ENCODE measurements at places on chromosomes 1 and 21. TPM values are rescaled to one million over a fixed set of nuclear protein-coding genes. Genes with fewer than 3 reads are reported as not detected.
A peak's percentile ranks its signal among the peaks of the same experiment; 100 is the strongest.

Gene ASAP3
- 3.5 TPM for total RNA-seq

- DNase-seq = peak; percentile 61
- H3K27me3 ChIP-seq = no peaks in the 10 kb centered on the region
- peaks cover 63% of the 10 kb centered on the region for H3K36me3 ChIP-seq
Observed at GRCh38 chr1:58576325-58576726, 726 bp downstream of the TACSTD2 start.

DNA sequence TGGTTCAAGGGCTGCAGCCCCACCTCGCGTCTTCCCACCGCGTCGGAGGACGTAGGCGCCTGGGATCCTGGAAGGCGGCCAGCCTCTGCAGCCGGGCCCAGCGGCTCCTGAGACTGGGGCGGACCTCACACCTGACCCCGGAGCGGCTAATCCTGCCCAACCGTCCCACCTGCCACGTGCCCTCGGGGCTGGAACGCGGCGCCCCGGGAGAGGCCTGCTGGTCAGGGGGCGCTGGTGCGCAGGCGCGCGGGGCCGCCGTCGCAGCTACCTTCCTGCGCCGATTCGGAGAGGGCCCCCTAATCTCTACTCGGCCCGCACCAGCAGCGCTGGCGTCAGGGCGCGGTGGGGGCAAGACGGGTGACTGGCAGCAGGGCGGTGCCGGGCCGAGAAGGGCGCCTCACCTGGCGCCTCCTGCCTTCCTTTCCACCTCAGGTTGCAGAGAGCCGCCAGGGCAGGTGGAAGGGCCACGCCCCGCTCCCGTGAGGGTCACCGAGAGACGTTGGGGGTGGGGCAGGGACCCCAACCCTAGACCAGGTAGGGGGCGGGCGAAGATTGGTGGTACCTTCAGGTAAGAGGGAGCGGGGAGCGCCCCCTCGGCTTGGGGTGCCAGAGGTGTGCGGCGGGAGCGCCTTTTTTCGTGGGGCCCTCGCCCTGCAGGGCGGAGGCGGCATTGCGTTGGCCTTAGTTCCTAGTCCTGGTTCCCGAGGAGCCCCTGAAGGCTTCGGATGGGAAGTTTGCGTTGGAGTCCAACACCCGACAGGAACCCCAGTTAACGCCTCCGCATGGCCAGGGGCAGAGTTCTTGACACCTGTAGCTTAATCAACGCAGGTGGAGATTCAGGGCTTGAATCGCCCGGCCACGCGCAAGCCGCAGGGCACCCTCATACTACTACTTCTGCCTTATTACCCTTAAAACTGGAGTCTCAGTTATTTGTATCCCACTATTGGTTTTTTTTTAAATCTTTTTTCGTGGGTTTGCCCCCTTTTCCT is at the start of gene TDRD5:
Gene TDRD5 (plus strand): TSS at position 241 of the 989 bp plus-strand sequence. CDS start 784 bp downstream, outside the sequence.
- H3K27ac ChIP-seq = no peak within 1 kb of the TSS
- peak; percentile 69 for DNase-seq
- H3K36me3 ChIP-seq = no peaks in the 10 kb centered on the region
- H3K4me3 ChIP-seq = peak within 1 kb of the TSS; percentile 65
- no peaks in the 10 kb centered on the region for H3K4me1 ChIP-seq
- peaks cover 91% of the 10 kb centered on the region for H3K27me3 ChIP-seq

DNA sequence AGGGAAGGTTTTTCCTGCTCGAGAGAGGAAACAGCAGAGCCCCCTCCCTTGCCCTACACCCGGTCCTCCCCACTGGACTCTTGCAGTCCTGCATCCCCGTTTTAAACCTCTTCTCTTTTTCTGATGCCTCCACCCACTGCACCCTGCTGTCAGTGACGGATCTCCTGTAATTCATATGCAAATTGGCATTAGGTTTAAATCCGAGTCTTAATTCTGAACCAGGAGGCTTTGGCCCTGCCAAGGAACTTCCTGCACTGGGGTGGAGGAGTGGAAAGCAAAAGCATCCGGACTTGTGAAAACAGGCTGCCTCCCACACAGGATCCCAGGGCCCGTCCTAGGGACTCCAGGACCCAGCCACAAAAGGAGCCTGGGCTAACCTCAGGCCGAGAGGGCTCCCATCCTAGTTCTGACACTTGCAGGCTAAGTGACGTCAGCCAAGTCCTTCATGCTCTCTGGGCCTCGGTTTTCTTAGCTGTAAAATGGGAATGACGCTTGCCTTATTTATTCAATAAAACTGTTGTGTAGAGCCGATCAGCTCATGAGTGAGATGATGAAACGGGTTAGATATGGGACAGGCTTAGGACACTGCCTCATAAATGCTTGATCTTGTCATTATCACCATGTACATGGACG is 613.3 kb downstream of the AJAP1 start:
- no peak for DNase-seq
- H3K36me3 ChIP-seq = no peaks in the 10 kb centered on the region
- H3K4me1 ChIP-seq = no peaks in the 10 kb centered on the region
- no peak overlapping the region for H3K27ac ChIP-seq
- no peak overlapping the region for H3K4me3 ChIP-seq

GRCh38 chr1:94081566-94082344 is 39.2 kb downstream of the ABCA4 start:
- H3K27ac ChIP-seq = no peak overlapping the region
- no peaks in the 10 kb centered on the region for H3K36me3 ChIP-seq
- DNase-seq = no peak
- H3K27me3 ChIP-seq = peaks cover 28% of the 10 kb centered on the region

GRCh38 chr21:25638660-25639550 is at the start of gene JAM2:
JAM2 (plus strand) TSS chr21:25639258; CDS start chr21:25639822, 564 bp downstream.
- no peaks in the 10 kb centered on the region for H3K36me3 ChIP-seq
- H3K27ac ChIP-seq = no peak within 1 kb of the TSS
- peaks cover 7% of the 10 kb centered on the region for H3K4me1 ChIP-seq
- peaks cover 79% of the 10 kb centered on the region for H3K27me3 ChIP-seq
- H3K4me3 ChIP-seq = peak within 1 kb of the TSS; percentile 55

DNA sequence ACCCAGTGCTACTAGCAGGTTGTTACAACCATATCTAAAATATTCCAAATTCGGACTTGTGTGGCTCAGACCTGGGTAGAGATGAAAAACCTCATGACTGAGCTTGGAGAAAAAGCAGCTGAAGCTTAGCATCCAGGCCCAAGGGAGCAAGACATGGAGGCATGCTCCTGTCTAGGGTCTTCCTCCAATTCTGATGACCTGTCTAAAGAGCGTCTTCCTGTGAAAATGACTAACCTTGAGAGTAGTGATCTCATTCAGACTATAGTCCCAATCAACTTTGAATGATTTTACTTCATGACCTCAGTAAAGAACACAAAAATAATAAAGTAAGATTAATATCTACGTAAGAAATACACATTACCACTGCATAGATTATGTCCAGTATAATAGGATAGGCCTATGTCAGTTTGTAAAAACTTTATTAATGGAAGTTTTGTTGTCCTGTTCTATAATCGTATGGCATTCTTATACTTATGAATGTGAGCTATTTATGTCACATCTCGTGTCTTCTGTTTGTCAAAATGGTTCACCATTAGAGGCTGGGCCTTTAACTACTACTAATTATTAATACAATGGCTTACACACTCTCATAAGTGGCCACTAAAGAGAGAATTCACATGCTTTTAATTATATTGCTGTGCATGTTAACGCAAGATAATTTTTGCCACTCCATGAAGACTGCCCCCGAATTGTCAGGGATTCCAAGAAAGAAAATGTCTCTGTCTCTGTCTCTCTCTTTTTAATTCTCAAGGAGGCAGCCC is 201.3 kb downstream of the NCAM2 start:
- H3K27ac ChIP-seq = no peak overlapping the region
- H3K4me3 ChIP-seq = no peak overlapping the region
- H3K4me1 ChIP-seq = no peaks in the 10 kb centered on the region
- no peaks in the 10 kb centered on the region for H3K27me3 ChIP-seq

Gene ADAMTS4
- total RNA-seq = not detected

DNA sequence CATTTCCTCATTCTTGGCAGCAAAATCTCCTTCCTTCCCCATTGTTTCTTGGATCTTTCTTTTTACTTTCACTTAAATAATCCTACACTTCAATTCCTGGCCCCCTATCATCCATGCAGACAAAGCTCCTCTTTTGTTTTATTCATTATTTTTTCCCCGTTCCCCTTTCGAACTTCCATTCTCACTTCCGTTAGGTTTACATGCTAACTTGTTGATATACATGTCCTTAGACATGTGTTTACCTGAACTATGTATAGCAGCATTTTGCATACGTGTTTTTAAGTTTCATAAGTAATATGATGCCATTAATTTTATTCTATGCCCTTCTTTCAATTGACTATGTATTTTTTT is 67.0 kb upstream of the LYST start:
- DNase-seq = no peak
- H3K36me3 ChIP-seq = no peaks in the 10 kb centered on the region
- H3K27ac ChIP-seq = no peak overlapping the region
- peaks cover 25% of the 10 kb centered on the region for H3K4me1 ChIP-seq
- no peak overlapping the region for H3K4me3 ChIP-seq

GRCh38 chr1:64251971-64252370 is 48.5 kb downstream of the UBE2U start:
- peaks cover 44% of the 10 kb centered on the region for H3K27me3 ChIP-seq
- DNase-seq = no peak
- no peak overlapping the region for H3K4me3 ChIP-seq
- H3K36me3 ChIP-seq = no peaks in the 10 kb centered on the region
- no peak overlapping the region for H3K27ac ChIP-seq

DNA sequence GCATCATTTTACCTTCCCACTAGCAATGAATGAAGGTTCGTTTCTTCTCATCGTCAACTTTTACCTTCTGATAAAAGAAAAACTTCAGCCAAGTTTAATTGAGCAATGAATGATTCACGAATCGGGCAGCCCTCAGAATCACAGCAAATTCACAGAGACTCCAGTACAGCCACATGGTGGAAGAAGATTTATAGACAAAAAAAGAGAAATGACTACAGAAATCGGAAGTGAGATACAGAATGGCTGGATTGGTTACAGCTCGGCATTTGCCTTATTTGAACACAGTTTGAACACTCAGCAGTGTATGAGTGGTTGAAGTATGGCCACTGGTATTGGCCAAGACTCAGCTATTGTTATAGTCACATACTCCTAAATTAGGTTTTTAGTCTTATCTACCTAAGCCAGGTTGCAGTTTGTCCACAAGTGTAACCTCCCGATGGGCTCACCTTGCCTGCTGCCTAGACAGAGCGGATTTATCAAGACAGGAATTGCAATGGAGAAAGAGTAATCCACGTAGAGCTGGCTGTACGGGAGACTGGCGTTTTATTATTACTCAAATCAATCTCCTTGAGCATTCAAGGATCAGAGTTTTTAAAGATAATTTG is 15.3 kb downstream of the AK4 start:
- no peaks in the 10 kb centered on the region for H3K27me3 ChIP-seq
- peak overlapping the region; percentile 29 for H3K27ac ChIP-seq
- no peak for DNase-seq
- H3K4me1 ChIP-seq = peaks cover 62% of the 10 kb centered on the region
- peak overlapping the region; percentile 25 for H3K4me3 ChIP-seq

DNA sequence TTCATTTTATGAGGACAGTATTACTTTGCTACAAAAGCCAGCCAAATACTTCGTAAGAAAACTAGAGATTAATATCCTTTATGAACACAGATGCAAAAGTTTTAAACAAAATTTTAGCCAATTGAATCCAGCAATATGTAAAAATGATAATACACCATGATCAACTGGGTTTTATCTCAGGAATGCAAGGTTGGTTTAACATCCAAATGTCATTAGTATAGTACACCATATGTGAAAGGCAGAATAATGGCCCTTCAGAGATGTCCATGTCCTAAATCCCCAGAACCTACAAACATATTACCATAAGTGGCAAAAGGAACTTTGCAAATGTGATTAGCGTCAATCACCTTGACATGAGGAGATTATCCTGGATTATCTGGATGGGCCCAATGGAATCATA is 16.7 kb upstream of the KCNJ6 start:
- H3K4me3 ChIP-seq = no peak overlapping the region
- peaks cover 16% of the 10 kb centered on the region for H3K27me3 ChIP-seq
- no peak overlapping the region for H3K27ac ChIP-seq
- no peak for DNase-seq
- no peaks in the 10 kb centered on the region for H3K4me1 ChIP-seq

DNA sequence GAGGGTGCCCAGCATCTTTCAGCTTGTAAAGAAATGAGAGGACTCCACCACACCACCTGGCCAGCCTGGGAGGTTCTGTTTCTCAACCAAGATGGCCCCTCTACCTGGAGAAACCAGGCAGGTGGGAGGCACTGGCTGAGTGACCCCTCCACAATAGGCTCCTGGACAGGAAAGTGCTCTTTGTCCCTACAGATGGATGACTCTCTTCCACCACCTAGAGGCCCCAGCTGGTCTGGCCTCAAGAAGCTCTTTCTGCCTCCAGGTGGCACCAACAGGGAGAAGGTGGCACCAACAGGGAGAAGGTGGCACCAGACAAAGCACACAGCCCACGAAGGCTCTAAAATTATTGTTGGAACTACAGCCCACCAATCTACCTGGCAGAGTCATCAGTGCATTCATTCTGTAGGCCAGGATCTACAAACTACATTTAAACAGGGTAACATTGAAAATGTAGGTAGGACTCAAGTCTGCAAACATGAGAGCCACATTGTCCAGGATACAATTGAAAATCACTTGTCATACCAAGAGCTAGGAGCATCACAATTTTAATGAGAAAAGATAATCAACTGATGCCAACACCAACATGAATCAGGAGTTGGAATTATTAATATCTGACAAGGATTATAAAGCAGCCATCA is 14.4 kb downstream of the TMPRSS3 start:
- no peaks in the 10 kb centered on the region for H3K36me3 ChIP-seq
- no peaks in the 10 kb centered on the region for H3K27me3 ChIP-seq
- no peak overlapping the region for H3K4me3 ChIP-seq
- DNase-seq = peak; percentile 65
- peaks cover 17% of the 10 kb centered on the region for H3K4me1 ChIP-seq

DNA sequence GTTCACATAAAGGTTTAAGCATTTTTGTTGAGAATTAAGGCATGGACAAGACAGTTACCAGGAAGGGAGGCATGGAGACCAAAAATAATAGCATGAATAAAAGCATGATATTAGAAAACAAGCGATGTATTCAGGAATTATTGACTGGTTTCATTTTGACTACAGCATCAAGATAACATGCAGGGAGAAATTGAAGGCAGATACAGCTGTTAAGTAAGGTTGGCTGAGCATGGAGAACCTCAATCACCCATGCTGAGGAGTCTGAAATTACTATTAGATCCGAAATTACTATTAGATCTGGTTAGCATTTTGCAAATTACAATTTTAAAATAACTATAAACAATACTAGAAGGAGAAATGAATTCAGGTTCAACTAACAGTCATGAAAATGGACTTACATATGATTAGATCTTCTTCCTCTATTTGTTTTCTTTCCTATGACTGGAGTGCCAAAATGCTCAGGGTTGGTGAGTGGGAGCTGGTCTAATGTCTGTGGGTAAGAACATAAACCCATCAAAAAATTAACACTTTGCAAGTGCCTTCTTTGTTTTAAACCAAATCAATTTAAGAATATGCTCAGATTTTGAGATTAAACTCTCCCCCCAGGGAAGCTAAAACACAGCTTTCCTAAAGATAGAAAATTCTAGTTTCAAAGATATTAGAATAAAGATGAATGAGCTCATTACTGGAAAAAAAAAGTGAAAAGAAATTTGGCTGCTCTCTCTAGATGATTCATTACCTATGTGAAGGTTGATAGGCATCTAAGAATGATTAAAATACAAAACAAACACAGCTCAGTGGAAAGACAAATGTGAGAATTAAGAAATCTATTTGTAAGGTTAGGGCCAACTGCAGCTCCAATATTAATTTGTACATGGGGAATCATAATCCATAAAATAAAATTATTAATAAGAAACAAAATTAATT is 81.7 kb downstream of the ARID4B start:
- H3K27ac ChIP-seq = peak overlapping the region; percentile 33
- peaks cover 18% of the 10 kb centered on the region for H3K4me1 ChIP-seq
- no peak for DNase-seq
- peaks cover 9% of the 10 kb centered on the region for H3K36me3 ChIP-seq
- no peaks in the 10 kb centered on the region for H3K27me3 ChIP-seq
- peak overlapping the region; percentile 2 for H3K4me3 ChIP-seq

Gene CRYBG2
- 17.6 TPM for total RNA-seq

GRCh38 chr1:45325851-45326506 is 716 bp upstream of the HPDL start:
- H3K4me1 ChIP-seq = peaks cover 22% of the 10 kb centered on the region
- peak overlapping the region; percentile 72 for H3K4me3 ChIP-seq
- peaks cover 38% of the 10 kb centered on the region for H3K36me3 ChIP-seq
- peak overlapping the region; percentile 33 for H3K27ac ChIP-seq

Data from Calu3 (cell line).